Keratinocyte (primary cell): ENCODE measurements at places on chromosomes 3 and 15.

DNA sequence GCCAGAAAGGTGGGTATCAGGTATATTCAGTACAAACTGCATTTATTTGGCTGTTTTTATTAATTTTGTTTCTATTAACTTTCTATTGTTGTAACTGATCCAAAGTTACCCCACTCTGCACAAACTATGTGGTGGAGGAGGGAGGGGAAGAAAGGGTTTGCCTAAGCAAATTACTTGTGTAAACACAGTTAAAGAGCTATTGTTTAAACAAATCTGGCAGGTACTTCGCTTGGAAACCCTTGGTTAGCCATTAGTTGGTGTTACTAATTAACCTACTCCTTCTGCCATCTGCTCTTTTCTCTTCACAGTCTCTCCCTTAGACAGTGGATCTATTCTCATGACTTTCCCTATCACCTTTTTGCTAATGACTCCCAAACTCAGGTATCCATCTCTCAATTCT is 328.4 kb upstream of the NECTIN3 start:
- DNase-seq, result no peak

DNA sequence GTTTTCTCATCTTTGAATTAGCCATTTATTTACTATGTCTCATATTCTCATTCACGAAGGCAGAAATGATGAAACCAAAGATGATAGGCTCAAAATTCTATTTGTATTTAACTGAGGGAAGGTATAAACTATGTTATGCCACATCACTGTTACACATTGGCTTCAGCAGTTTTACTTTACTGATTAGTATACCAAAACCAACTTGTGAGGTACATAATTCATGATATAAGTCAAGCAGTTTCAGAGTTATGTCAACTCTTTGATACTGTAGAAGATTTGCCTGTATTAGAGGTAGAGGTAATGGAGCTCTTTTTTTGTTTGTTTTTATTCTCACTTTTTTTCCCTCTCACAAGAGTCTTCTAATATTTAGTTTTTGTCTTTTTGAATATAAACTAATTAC is 22.9 kb downstream of the CHMP2B start:
- no peak for DNase-seq

GRCh38 chr3:124887177-124887931 is at the start of gene ITGB5:
Gene ITGB5 (minus strand): TSS chr3:124887365. CDS start chr3:124887000, 365 bp downstream.
- DNase-seq, result no peak

DNA sequence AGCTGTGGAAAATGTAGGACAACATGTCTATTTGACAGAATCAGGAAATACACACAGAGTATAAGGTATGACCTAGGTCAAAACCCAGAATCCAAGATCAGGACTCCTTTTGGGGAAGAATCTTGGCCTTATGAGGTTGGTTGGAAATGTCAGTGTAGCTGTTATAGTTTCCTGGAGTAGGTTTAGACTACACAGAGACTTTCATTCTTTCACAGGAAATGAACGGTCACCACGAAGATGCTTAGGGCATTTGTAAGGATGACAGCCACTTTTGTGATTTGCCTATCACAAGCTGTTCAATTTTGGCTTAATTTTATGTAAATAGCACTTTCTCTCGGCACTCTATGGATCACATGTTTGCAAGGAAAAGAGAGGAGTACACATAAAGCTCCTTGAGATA is 18.6 kb upstream of the ZBTB20 start:
- no peak for DNase-seq

- no peak for DNase-seq
These were observed 136.5 kb downstream of the PLCH1 start for GRCh38 chr3:155608228-155608920.

- no peak for DNase-seq
These were observed 18.9 kb downstream of the EFCAB12 start for GRCh38 chr3:129409541-129409940.
